ENCODE measurements at places on chromosomes 2 and 18.
A peak's percentile ranks its signal among the peaks of the same experiment; 100 is the strongest.

- DNase-seq, result no peak
Measured at GRCh38 chr2:48356701-48357325, 173.1 kb upstream of the STON1 start.

GRCh38 chr2:17476064-17476463, 42.2 kb downstream of the RAD51AP2 start:
- no peak for DNase-seq

DNA sequence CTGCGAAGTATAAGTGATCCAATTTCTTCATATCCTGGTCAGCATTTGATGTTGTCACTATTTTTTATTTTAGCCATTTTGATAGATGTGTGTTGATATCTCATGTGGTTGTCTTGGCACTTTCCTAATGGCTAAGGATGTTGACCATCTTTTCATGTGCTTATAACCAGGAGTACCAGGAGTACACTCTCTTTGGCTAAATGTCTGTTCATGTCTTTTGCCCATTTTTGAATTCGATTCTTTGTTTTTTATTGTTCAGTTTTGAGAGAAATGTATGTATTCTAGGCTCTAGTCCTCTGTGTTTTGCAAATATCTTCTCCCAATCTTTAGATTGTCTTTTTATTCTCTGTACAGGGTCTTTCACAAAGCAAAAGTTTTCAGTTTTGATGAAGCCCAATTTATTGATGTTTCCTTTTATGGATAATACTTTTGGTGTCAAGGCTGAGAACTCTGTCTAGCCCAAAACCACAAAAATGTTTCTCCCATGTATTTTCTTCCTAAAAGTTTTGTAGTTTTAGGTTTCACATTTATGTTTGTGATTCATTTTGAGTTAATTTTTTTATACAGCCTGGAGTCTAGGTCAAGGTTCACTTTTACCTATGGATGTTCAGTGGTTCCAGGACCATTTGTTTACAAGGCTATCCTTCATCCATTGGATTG, 65.4 kb downstream of the SDC1 start:
- no peak for DNase-seq

GRCh38 chr2:26067980-26068507, 34.2 kb downstream of the RAB10 start:
- DNase-seq, result no peak

DNA sequence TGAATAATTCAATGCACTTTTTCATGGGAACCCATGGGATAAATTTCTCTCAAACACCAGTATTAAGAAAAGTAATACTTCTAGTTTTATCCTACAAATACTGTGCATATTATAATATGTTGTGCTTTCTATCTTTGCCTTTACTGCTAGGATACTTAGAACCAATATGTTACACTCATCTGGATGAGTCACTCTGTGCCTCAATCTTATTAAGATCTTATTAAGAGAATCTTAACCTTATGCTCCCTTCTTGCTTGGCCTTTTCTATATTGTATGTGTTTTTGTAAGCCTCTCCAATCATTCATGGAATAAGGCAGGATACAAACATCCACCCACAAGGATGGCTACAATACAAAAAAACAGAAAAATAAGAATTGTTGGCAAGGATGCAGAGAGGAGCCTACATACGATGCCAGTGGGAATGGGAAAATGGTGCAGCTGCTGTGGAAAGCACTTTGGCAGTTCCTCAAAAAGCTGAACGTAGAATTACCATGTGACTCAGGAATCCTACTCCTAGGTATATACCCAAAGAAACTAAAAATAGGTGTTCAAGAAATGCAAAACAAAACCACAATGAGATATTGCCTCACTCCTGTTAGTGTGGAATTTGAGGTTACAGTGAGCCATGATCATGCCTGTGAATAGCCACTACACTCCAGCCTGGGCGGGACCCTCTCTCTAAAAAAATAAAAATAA, 10.7 kb upstream of the TWSG1 start:
- no peak for DNase-seq

- no peak for DNase-seq
Measured at GRCh38 chr2:36449943-36450392, 94.4 kb downstream of the CRIM1 start.

GRCh38 chr18:22423878-22424564, 6.3 kb upstream of the CTAGE1 start:
- no peak for DNase-seq

DNA sequence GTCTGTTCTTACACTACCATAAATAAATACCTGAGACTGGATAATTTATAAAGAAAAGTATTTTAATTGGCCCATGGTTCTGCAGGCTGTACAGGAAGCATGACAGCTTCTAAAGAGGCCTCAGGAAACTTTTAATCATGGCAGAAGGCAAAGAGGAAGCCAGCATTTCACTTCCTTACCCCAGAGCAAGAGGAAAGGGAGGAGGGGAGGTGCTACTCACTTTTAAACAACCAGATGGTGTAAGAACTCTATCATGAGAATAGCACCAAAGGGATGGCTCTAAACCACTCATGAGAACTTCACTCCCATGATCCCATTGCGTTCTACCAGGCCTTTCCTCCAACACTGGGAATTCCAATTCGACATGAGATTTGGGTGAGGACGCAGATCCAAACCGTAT, 344.4 kb upstream of the SLC39A10 start:
- peak; percentile 23 for DNase-seq

- no peak for DNase-seq
Measured at GRCh38 chr2:241865416-241865956, 4.0 kb upstream of the RTP5 start.

- no peak for DNase-seq
Measured at GRCh38 chr2:235870515-235870914, 297.7 kb downstream of the GBX2 start.

DNA sequence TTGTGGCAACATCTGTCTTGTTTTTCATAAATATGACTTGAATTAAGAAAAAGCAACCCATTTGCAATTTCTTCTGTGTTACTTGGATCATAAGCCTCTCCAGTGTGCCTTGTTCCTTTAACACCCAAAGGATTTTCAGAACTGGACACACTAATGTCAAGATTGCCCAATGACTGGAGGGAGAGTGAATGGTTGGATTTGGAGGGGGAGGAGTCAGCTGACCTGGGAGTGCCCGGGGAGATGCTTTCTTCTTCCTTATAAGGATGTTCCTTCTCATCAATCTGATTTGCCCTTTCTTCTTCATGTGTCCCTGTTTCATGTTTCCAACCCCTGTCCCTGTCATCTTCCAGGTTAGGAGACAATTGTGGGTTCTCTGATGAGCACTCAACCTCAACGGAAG, 48.8 kb downstream of the ALPK2 start:
- no peak for DNase-seq

- DNase-seq, result no peak
Measured at GRCh38 chr2:188622601-188623260, 331.1 kb downstream of the GULP1 start.

DNA sequence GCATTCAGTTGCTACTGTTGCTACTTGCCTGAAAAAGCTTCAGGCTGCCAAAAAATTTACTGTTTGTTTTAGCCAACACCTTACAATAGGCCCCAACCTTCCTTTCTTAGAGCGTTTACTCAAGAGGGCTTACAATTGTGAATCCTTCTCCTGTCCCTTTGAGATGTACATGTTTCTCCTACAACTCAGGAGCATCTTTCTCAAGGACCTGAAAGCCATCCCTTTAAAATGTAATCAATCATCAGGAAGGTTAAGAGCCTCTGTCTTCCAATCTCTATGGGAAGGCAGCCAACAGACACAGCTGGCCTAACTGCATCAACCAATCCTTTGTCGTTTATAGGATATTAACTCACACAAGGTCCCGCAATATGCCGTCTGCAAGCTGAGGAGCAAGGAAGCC, 3.4 kb upstream of the IER3IP1 start:
- DNase-seq, result no peak

- DNase-seq, result no peak
Measured at GRCh38 chr2:128608921-128609880, 290.5 kb upstream of the HS6ST1 start.

DNA sequence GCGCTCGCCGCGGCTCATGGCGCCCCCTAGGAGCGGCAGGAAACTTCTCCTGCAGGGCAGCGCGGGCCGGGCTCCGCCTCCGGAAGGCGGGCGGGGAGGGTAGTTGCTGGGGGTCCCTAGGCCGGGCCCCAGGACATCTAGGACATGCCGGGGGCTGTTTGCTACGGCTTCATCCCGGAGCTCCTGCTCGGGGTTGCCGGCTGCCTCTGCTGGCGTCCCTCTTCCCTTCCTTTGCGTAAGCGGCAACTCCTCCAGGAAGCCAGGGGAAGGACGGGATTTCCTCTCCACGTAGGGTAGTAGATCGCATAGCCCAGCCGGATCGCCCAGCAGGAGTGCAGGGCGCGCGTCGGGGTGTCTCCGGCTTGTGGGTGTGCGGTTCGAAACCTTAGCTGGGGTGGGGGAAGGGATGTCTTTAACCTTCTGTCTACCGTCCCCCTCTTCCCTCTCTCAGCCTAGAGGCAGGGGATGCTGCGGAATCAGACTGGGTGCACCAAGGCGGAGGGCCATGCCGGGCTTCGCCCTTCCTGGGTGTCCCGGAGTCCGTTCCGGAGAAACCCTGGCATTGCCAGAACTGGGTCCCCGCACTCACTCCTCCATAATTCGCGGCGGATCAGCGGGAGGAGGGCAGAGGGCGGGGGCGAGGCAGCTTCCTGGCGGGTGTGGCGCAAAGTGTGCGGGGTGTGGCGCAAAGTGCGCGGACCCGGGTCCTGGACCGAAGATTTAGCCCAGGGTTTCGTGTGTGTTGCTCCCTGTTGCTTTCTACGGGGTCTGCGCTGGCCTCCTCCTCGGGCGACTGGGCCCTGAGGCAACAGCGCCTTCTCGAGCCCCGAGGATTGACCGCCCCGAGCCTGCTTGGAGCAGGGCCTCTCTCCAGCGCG, 12.2 kb upstream of the SKOR2 start:
- no peak for DNase-seq

DNA sequence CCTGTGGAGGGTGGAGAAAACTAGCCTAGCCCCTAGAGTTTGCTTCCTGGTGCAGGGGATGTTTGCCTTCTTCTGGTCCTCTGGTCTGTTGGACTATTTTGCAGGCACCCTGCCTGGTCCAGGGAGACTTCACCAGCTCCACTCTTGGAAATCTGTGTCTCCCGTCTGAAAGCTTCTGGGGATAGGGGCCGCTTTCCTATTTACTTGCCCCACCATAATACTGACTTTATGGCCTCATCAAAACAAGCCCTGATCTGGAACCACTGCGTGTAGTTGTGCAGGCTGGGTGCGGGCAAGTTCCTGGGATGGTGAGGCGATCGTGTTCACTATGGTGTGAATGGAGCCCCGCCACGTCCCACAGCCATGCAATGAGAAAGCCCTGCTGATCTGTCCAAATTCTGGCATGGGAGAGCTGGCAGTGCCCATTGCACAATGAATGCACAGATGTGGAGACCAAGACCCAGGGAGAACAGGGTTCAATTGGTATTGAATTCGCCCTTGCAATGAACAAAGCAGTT, 74.3 kb downstream of the DDX1 start:
- DNase-seq, result no peak

GRCh38 chr2:239471011-239471792, 70.4 kb upstream of the HDAC4 start:
- no peak for DNase-seq

DNA sequence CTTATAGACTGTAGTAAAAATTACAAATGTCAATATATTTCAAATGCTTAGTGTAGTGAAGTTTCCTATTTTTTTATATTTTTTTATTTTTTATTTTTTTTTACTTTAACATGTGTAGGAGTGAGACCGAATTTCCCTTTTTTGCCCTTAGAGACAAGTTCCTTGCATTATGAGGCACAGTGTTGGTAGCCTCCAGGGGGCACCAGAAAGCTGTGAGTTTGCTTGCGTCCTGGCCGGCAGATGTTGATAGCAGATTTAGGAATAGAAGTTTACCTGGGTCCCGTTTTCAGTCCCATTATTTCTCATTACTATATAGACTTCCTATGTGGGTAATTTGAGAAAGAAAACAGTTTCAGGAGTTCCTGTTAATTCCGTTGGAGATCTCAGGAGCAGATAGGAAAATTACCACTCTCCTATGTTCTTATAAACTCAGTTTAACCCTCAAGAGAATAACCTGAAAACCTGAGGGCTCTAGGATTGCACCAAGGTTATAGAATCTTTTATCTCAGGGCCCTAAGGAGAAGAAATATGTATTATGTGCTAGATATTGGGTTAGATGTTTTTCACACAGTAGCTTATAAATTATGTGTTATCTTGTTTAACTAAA, 157.5 kb upstream of the SESTD1 start:
- no peak for DNase-seq

GRCh38 chr2:205780645-205781044, 98.3 kb downstream of the NRP2 start:
- DNase-seq, result no peak

- peak; percentile 82 for DNase-seq
Measured at GRCh38 chr18:7230626-7231349, at the start of gene LRRC30. Gene LRRC30 (plus strand): TSS chr18:7231089. CDS start chr18:7231139, 50 bp downstream.

- DNase-seq, result peak; percentile 57
Measured at GRCh38 chr2:207418419-207418818, 111.3 kb upstream of the CREB1 start.

DNA sequence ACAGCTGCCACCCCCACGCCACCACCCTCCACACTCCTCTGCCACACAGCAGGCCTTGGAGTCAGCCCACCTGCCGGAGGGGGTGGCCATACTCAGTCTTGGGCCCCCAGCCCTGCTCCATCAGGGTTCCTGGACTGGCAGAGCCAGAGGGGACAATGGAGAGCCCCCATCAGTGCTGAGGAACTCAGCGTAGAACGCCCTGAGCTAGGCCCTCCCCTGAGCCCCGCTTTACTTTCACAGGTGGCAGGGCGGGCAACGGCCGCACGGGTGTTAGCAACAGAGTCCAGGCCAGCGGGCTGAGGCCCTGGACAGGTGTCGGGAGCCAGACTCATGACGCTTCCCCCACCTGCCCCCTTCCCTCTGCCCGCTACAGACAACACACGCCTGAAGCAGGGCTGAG, 47.1 kb downstream of the FOSL2 start:
- no peak for DNase-seq
